ENCODE measurements at places on chromosomes 5 and 9.
A peak's percentile ranks its signal among the peaks of the same experiment; 100 is the strongest.

DNA sequence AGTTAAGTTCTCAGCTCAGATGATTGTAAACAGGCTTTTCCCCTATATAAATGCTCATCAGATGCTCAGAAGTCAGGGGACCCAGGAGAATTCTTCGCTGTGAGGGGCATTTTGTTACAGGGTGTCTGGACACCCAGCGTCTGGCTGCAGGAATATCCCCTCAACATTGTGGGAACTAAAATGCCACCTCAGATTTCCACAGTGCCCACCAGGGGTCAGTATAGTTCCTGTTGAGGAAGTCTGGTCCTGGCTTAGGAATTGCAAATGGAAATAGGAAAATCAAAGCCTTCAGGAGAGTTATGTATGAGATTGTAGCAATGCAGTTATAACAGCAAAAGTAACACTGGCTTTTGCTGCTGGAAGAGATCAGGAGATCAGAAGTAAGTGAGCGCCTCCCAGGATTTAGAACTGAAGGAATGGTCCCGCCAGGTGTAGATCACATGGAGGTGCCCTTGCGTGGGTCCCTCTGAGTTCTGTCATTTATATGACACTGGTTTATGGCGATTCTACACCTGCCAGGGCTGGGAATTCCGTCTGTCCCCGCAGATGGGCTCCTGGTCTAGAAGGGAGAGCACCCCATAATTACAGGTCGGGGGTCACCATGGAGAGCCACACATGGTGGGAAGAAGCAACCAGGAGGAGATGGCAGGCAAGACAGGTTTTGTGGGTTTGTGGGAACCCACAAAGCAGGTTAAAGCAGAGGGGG is 47.1 kb upstream of the CTSL start:
- peak; percentile 83 for DNase-seq

GRCh38 chr5:67334373-67334772 is 137.8 kb upstream of the CD180 start:
- DNase-seq: no peak

GRCh38 chr9:37852222-37852621 is 51.6 kb downstream of the DCAF10 start:
- DNase-seq: no peak

GRCh38 chr9:135552698-135553171 is 6.8 kb downstream of the OBP2A start:
- no peak for DNase-seq

- DNase-seq: no peak
These were observed 241.2 kb upstream of the TNC start for GRCh38 chr9:115359017-115359780.

DNA sequence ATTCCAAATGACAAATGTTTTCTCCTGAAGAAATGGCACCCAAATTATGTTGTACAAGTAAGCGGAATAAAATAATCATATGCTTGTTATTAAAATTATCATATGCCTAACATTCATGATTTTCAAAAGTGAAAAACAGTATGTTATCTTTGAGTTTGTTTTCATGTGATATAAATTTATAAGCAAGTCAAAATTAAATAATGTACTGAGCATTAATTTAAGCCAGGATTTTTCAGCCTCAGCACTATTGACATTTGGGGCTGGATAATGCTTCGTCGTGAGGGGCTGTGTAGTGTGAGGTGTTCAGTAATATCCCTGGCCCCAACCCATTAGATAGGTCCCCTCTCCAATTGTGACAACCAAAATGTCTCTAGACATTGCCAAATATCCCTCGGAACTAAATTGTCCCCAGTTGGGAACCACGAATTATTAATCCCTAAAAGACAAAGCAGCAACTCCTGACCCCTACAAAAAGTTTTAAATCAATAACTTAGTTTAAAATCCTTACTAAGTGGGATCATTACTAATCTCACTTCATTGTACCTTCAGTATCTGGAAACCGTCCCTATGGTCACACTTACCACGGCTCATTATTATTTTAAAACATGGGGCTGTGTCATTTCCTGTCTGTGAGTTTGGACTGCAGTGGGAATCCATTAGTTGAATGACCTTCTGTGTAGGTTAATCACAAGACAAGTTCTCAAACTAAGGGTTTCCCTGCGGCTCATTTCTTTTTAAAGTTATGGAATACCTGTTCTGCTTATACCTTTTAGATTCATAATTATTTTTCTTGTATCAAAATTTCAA is 1.3 kb upstream of the NNT start:
- DNase-seq: peak; percentile 29

DNA sequence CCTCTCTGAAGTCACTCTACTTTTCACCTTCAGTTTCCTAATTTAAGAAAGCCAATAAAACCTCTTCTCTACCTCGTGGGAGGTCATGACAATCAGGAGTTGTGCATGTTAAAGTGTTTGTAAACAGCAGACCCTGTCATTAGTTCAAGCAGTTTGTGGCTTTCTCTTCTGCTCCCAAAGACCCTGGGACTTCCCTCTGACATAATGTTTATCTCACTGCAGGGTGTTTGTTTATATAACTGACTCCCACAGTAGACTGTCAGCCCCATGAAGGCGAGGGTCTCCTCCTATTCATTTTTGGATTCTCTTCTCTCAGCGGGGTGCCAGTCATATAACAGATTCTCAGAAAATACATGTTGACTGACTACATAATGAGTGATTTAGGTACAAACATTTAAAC is 360.0 kb upstream of the ZNF462 start:
- DNase-seq: no peak

GRCh38 chr5:137561608-137562007 is 62.5 kb upstream of the SPOCK1 start:
- DNase-seq: no peak

- DNase-seq: no peak
These were observed 107.9 kb downstream of the ARHGAP26 start for GRCh38 chr5:142878111-142878510.

DNA sequence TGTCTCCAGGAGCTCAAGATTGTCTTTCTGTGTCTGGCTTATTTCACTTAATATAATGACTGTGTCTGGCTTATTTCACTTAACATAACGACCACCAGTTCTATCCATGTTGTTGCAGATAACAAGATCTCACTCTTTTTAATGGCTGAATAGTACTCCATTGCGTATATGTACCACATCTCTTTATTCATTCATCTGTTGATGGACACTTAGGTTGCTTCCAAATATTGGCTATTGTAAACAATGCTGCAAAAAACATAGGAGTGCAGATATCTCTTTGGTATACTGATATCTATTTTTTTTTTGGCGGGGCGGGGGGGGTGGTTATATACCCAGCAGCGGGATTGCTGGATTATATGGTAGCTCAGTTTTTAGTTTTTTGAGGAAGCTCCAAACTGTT is 45.5 kb downstream of the FER start:
- no peak for DNase-seq

- no peak for DNase-seq
These were observed 532.4 kb upstream of the ITGA1 start for GRCh38 chr5:52255308-52255707.

- peak; percentile 59 for DNase-seq
These were observed 654 bp downstream of the RANBP6 start for GRCh38 chr9:6014670-6015270.

- no peak for DNase-seq
These were observed 15.2 kb downstream of the NEK6 start for GRCh38 chr9:124272979-124273378.

DNA sequence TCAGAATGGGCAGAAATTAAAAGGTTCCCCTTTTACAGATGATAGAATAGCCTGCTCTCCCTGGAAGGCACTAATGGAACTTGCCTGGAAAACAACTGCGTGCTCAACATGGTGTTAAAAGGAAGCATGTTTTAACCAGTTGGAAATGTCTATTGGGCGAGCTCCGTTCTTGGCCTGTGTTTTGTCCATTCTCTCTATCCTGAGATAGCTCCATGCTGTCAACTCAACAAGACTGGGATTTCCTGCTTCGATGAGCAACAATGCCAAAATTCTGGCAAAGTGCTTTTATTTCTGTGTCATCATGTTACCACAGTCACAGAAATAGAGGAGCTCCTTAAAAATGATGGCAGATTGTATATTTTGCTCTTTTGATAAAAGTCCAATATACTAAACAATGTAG is 198.3 kb downstream of the PLK2 start:
- DNase-seq: peak; percentile 69

DNA sequence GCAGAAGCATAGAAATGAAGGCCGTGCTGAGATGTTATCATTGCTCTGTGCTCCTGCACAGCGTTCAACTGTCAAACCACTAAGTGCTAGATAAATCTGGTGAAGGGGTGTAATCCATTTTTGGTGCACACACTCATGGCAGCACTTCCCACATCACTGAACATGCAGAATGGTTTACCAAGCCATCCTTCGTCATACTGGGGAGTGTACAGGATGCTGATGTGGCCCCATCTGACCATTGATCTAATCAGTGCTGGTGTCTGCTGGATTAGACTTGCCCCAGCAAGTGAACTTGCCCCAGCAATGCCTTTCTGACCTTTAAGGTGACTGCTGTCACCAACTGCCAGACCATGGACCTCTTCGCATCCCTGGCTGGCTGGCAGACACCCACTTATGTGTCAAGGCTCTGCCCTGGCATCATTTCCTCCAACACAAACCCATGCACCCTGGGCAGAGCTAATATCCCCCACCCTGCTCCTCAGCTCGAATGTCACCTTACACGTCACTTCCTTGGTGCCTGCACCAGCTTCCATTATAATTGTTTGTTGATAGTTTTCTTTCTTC is 4.2 kb upstream of the SEMA4D start:
- DNase-seq: no peak

DNA sequence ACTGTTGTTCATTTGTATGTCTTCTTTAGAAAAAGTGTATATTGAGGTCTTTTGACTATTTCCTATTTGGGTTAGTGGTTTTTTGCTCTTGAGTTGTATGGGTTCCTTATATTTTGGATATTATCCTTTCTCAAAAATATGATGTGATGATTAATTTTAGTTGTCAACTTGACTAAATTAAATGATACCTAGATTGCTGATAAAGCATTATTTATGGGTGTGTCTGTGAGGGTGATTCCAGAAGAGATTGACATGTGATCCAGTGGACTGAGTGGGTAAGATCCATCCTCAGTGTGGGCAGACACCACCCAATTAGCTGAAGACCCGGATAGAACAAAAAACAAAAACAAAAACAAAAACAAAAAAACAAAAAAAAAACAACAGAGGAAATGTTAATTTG is 115.1 kb upstream of the KIF2A start:
- no peak for DNase-seq

DNA sequence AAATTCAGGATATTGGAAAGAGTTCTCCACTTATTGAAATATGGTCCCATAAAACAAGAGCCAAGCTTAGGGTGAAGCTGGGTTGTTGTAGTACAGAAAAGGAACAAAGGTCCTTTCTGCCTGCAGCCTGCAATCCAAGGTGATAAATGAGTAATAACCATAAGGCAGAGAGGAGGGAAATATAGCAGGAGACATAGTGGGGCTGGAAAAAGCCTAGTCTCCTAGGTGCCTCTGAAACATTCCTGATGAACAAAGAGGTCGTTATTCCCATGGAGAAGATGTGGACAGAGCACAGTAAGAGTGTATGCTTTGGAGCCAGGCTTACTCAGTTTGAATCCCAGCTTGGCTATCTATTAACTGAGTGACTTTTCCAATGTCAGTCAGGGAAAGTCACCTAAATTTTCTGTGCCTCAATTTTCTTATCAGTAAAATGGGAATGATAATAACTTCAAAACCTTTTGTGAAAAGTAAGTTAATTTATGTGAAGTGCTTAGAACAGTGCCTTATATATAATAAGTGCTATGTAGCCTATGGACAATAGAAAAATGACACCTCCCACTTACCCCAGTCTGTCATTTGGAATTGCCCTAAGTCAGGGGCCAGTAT is 110.8 kb upstream of the GRIN3A start:
- no peak for DNase-seq

DNA sequence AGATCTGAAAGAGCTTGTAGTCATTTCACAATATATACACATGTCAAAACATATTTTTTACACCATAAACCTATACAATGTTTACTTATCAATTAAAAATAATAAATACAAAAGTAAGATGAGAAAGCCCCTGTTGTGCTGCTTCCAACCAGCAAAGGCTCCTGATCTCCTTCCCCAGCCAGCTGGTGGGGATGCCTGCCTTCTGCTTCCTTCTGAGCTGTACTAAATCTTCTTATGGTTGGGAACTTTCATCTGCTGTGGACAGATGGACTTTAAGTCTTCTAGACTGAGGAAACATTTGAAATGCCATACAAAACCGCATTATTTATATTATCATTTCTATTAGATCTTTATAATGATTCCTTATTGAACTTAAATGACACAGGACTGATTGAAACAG is 745.3 kb upstream of the CHD1 start:
- no peak for DNase-seq

- no peak for DNase-seq
These were observed 216.4 kb upstream of the CYLC2 start for GRCh38 chr9:102778746-102779145.

DNA sequence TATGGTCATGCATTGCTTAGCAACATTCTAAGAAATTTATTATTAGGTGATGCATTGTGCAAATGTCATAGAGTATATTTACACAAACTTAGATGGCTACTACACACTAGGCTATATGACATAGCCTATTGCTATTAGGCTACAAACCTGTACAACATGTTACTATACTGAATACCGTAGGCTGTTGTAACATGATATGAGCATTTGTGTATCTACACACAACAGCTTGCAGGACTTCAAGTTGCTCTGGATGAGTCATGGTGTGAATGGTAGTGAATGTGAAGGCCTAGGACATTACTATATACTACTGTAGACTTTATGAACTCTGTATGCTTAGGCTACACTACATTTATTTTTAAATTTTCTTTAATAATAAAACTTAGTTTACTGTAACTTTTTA is 107.2 kb upstream of the MAMDC2 start:
- DNase-seq: peak; percentile 12

GRCh38 chr5:107778647-107779046 is 107.9 kb upstream of the EFNA5 start:
- no peak for DNase-seq

DNA sequence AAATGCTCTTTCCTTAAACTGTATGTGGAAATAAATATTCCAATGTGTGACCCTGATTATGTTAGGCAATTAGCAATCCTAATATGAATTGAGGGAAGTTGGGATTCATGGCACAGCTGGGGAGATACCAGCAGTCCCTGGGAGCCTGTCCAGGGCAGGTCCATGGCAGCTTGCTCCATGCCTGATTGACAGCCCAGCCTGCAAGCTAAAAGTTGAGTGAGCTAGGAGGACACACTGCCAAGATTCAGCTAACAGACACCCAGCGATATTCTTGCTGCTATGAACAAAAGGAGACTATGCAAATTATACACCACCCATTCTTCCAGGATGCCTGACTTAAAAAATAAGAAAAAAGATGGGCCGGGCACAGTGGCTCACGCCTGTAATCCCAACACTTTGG is 6.2 kb downstream of the TGFBI start:
- DNase-seq: no peak

GRCh38 chr5:83026516-83026915 is 50.7 kb downstream of the TMEM167A start:
- DNase-seq: no peak

- DNase-seq: no peak
These were observed 554 bp downstream of the RPS23 start for GRCh38 chr5:82277613-82277986.

GRCh38 chr5:76389513-76390154 is 13.5 kb upstream of the IQGAP2 start:
- no peak for DNase-seq
